ENCODE measurements at places on chromosomes 4 and X.
A peak's percentile ranks its signal among the peaks of the same experiment; 100 is the strongest.

GRCh38 chrX:102593367-102593766, 5.9 kb upstream of the ARMCX5 start:
- no peak for DNase-seq

DNA sequence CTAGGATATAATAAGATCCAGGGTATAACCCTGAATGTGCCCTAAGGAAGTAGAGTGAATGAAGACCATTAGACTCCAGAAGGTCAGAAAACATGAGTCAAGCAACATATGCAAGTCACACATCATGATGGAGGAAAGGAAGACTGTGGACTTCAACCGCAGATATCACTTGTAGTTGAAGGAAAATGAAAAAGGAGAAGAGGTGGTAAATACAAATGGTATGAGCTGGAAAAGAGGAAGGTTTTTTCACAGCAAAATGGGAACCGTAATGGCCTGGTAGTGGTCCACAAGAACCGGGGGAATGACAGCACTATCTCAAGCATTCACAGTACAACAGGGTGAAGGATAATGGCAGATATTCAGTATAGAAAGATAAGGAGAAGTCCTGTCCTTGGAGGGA, 5.2 kb upstream of the SCFD2 start:
- no peak for DNase-seq

DNA sequence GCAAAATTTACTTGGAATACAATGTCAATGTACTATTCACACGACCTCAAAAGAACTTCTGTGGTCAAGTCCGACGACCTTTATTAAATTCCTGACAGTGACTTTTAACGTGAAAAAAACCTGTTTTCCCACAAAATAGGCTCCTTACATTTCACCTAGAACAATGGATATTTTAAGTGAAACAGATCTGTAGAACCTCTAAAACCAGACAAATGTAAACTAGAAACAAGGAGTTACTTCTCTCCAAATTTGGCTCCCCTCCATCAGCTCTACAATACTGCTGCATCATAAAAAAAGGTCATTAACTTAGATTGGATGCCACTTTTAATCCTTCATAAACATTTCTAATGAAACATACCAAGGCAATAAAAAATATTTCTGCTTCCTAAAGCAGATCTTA, 1.2 kb downstream of the NEK1 start:
- peak; percentile 42 for DNase-seq

DNA sequence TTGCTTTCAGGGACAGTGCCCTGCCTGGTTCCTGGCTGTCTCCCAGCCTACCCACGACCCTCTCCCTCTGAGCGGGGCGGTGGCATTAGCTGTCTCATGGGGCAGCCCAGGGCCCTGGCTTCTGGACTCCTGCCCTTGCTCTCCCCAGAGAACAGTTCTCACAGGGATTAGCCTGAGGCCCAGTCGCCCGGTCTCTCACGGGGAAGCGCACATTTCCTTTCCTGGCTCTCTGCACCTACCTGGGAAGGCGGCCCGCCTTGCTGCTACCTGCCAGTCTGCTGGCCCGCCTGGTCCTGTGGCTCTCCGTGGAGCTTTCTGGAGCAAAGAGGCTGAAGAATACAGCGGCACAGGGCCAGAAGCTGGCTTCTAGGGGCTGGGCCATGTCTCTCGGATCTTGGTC, 128.4 kb downstream of the FHDC1 start:
- no peak for DNase-seq

- peak; percentile 91 for DNase-seq
Observed at GRCh38 chrX:20515841-20516461, 249.2 kb upstream of the RPS6KA3 start.

DNA sequence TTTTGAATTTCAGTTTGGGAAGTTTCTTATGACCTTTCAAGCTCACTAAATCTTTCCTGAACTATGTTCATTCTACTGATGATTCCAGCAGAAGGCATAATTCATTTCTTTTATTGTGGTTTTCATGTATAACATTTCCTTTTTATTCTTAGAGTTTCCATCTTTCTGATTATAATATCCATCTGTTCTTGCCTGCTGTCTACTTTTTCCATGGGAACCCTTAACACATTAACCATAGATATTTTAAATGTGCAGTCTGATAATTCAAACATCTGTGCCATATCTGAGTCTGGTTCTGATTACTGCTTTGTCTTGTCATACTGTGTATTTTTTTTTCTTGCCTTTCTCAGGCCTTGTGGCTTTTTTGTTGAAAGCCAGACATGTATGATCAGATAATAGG, 234.7 kb downstream of the COX7B2 start:
- no peak for DNase-seq

DNA sequence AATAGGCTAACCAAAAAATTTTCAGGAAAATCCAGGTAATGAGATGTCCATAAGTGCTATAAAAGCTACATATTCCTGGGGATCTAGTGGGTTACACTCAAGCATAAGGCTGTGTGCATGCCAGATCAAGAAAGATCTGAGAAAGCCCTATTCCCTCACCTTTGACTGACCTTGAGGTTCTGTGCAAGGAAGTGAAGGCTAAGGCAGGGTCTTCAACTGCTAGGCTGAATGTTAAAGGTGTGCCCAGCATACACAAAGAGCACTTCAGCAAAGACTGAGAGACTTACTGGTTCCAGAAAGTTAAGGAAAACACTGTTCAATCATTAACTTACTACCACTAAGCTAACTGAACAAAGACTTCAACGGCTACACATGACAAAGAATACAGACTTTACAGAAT, 269.7 kb downstream of the GPC3 start:
- DNase-seq = no peak

- DNase-seq = peak; percentile 28
Observed at GRCh38 chr4:185966997-185967775, 101.8 kb upstream of the TLR3 start.

DNA sequence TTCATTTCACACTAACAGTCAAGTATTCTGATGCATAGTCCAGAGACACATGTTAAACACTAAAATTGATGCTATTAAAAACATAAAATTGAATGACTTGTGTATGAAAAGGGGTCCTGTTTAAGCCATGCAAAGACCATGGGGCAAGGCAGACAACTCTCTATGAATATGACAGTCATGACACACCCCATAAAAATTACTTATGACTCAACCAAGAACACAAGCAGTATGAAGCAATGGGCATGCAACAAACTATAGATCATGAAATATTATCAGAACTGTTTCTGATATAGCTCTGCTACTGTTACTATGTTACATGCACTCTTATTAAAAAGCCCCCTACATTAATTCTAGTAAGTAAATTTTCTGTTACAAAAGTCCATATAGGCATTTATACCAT, 57.5 kb upstream of the ZCCHC13 start:
- DNase-seq = peak; percentile 39

DNA sequence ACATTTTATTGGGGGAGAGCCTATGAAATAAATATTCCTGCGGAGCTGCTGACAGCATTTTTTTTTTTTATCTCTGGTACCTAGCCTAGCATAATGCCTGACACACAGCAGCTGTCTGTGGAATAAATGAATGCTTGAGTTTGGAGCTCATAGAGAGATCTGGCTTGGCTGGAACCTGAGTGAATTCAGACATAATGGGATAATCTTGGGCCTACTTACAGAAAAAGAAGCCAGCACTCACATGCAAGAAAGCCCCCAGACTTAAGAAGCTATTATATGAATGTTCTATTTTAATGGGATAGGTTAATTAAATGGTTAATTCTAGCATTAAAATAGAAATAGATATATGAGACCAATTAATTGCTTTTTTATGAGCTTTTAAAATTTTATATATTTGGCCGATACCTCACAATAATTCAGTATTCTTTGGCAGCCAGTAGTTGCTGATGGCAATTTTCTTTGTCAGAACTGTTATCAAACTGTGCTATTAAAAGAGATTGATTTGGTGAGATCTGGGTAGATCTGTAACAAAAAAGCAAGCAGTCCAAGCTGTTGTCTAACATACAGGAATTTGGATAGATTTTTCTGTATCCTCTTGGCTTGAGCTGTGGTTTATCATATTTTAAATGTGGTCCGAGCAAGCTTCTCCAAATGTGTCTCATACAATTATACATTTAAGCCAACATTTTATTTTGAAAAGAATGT, 654.2 kb downstream of the PCDH7 start:
- DNase-seq = no peak

DNA sequence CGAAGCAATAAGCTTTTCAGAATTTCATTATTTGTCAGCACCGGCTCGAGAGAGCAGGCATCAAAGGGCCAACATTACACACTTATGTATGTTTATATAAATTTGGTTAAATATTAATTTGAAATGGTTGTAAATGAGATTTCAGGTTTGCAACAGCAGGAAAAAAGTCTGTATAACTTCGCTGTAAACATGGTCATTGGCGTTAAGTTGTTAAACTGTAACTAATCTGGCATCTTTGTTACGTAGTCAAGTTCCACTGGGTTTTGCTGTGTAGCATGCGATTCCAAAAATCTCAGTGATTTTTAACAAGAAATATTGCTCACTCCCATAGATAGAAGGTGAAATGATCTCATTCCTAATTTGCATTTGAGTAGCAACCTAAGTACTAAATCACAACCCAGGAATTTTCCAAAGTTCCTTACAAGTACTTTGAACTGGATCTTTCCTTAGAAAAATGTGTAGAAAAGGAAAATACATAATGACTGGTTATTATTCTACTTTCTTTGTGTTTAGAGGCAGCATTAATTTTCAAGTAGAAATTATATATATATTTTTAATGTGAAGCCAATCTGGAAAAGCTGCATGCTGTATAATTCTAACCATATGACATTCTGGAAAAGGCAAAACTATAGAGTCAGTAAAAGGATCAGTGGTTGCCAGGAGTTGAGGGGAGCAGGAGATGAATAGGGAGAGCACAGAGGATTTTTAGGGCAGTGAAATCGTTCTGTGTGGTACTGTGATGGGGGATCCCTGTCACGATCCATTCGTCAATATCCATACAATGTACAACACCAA, 222.1 kb downstream of the CBR4 start:
- no peak for DNase-seq

DNA sequence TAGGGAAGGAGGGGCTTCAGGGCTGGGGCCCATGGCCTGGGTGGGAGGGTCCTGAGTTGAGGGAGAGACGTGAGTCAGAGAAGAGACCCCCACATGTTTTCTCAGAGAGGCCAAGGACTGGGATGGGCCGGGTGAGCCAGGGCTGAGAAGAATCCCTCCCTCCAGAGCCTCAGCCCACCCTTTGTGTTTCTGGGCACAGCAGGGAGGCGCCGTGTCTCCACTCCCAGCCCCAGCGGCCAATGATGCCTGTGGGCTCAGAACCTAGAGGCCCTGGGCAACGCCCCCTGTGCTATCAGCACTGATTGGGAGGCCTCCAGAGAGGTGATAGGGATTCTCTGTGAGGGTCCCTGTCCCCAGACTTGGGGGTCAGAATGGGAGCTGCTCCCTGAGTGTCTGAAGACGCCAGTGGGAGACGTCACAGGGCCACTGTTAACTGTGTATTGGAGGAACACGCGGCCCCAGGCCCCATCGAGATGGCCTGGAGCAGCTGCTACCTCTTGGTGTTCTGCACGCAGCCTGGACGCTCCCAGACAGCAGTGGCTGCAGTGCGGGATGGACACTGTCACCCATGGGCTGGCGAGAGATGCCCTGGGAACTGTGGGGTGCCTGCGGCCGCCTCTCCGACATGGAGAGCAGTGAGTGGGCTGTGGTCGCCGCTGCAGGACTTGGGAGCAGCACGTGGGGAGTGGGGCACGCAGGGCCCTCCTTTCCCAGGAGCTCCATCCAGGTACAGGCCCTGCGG, 8.5 kb downstream of the FGFRL1 start:
- no peak for DNase-seq

DNA sequence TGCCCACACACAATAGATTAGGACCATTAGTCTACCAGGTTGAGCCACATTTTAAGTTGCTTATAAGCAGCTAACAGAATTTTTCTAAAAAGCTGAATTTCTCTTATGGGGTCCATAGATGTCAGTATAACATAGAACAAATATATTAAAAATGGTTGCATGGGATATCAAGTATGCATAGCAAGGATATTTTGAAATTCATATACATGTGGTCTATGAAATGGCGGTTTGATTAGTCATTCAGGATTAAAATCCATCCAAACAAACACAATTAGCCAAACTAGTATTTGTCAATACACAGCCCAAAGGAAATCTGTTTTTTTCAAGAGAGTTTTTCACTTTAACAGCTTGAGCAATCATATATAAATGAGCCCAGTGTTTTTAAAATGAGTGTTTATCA, 33.5 kb upstream of the AMOT start:
- DNase-seq = no peak

GRCh38 chr4:174120446-174121295, 162.8 kb downstream of the FBXO8 start:
- peak; percentile 83 for DNase-seq

DNA sequence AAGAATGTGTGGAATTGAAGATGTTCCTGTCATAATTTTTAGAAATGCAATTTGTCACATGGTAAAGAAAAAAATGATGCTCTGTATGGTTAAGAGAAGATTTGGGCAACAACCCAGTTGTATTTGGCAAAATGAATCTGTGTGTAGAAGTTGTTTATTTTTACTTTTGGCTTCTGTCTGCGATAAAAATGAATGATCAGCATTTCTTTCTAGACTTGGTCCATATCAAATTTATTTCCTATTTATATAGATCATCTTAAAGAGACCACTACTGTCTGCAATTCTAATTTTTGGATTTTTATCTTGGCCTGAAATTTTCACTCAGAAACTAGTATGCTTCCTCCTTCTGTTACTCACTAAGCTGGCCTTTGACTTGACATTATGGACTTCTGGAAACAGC, 396.9 kb downstream of the FAM47A start:
- no peak for DNase-seq

DNA sequence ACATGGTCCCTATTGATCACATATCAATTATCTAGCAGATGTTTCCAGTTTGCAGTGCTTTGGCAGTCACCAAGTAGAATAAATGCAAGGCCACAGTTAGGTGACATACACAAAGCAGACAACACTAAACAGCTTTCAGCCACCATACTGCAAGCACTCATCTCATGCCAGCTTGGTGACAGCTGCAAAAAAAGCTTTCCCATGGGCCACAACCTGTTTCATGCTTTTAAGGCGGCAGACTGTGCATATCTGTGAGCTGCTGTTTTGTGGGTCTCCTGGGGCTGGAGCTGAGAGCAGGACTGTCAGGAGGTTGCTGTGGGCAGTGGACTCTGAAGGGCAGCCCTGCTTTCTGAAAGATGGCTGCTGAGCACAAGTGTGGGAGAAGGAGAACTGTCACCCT, 82.6 kb downstream of the FHDC1 start:
- no peak for DNase-seq

DNA sequence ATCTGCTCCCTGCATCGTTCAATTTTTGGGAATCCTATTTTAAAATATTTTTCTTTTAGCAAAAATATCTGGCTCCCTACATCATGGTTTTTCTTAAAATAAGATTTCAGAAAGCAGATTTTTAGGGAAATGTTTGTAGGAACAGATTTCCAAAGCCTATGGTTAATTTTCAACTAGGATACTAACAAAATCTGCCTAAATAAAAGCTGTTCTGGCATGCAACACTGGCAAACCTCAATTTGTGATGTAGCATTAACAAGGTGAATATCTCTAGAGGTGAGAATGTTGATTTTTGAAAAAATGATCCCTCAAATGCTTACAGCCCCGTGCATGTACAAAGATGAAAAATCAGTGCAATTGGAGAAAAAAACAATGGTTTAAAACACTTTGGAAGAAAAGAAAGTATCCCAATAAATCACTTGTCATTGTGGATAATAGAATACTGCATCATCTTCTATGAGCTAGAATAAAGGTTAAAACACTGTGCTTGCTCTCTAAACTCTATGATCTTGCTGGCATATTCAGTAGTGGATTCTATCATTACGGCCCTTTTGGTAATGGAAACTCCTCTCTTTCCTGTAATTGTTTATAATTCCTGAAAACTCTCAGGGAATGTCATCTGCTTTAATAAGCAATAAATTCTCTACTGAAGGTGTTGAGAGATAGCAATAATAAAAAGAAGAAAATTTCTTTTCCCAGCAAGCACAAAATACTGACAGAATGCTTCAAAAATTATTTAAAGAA, 97.6 kb downstream of the C4orf33 start:
- no peak for DNase-seq

GRCh38 chr4:88963817-88964216, 93.2 kb downstream of the FAM13A start:
- DNase-seq = peak; percentile 76

Measured in choroid plexus epithelial cell (primary cell).